BJ (cell line): ENCODE measurements at places on chromosomes 5 and 9.

DNA sequence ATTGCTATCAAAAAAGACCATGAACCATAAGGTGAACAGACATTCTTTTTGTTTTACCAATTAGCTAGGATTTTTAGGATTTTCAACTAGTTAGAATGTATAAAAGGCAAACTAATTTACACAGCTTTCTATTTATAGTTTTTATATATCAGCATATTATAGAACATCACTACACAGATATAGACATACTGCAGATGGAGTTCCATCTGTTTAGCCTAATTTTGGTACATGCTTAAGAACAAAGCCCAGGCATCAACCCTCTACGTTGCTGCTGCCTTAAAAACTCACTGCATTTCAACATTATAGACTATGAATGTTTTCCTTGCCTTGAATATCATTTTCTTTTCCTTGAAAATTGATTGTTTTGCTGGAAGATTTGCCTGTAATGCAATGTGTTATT lies 2227.5 kb upstream of the C9orf72 start:
- no peak for DNase-seq

DNA sequence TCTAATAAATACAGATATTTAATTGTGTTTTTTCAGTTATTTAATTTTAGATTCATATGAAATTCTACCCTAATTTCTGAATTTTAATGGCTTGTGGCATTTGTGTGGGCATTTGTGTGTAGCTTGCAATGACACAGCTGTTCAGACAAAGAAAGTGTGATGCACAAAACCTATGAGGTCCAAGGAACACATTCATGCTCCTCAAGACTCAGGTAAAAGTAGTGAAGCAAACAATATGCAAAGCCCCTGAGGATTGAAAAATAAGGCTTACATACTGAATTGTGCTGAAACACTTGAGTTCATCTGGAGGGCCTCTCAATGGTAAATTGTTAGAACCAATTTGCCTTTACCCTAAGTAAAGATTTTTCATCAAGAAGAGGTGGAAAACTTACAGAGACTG lies 28.1 kb downstream of the IL7R start:
- DNase-seq: no peak

DNA sequence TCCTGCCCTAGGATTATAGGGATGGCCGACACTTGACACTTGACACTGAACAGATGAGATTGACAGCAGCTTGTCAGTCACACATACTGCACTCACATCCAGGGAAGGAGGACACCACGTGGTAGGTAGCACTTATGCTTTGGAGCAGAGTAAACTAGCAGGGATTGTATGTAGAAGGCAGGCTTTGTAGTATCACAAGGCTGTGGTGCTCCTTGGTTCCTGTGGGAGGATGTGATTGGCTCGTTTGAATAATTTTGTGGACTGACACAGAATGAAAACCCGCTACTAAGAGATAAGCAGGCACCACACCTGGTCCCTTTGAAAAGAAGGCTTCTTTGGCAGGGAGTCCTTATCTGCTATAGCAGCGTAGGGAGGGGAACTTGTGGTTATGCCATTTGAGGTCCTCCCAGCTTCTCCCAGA lies 63.6 kb upstream of the IL12B start:
- DNase-seq: no peak

GRCh38 chr5:40860711-40861110 lies 19.5 kb downstream of the CARD6 start:
- no peak for DNase-seq

- DNase-seq: no peak
Measured at GRCh38 chr9:93451849-93452709, 594 bp downstream of the FAM120A start.

- no peak for DNase-seq
Measured at GRCh38 chr9:5518937-5519319, 8.6 kb downstream of the PDCD1LG2 start.
